ENCODE measurements at places on chromosomes 3 and 15.

DNA sequence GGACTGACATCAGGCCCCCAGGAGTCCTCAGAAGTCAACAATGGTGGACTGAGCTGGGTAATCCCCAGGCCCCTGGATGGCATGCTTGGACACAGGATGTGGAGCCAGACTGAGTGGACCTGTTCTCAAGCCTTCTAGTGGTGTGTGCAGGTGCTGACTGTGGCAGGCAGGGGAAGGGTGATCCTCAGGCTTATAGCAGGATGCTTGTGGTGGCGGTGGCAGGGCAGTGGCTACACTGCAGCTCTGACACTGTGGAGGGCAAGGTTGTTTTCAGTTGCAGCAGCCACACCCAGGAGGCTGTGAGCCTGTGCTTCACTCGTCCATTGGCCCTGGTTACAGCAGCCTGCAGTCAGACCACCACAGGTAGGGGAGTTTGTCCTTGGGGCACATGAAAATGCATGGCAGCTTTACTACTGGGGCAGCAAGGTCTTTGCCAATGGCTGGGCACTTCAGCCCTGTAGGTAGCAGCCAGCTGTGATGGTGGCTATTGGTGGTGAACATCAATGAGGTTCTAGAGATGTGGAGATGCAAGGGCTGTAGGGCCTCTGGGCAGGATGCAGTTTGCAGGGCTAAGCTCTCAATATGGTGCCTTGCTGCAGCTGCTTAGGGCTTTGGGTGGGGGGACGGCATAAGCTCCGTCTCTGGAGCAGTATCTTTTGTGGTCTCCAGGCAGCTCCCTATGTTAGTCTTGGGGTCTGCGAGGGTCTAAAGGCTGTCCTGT, 17.5 kb upstream of the MYO5A start:
- no peak for DNase-seq

GRCh38 chr15:70507772-70508371, 255.5 kb downstream of the UACA start:
- DNase-seq: no peak

GRCh38 chr3:169969174-169970095, 2.8 kb downstream of the SEC62 start:
- DNase-seq: no peak

GRCh38 chr3:17577796-17578520, 164.5 kb downstream of the TBC1D5 start:
- DNase-seq: no peak

- no peak for DNase-seq
Measured at GRCh38 chr15:91216000-91216399, 115.9 kb downstream of the SV2B start.

DNA sequence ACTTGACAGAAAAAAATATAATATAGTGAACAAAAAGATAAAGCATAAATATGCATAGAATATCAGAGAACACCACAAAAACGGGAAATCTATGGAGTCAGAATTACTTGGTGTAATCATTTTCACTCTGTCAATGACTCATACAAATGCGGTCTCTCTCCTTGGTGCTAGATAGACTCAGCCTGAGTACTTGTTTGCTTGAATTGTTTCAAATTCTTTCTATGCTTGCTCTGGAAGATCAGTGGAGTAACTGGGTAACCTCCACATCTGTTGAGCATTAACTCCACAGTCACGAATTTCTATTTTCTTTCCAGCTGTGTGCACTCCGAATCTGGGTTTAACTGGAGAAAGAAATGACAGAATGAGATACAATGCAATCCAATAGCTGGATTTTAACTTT, 760.4 kb downstream of the ZPLD1 start:
- DNase-seq: no peak

DNA sequence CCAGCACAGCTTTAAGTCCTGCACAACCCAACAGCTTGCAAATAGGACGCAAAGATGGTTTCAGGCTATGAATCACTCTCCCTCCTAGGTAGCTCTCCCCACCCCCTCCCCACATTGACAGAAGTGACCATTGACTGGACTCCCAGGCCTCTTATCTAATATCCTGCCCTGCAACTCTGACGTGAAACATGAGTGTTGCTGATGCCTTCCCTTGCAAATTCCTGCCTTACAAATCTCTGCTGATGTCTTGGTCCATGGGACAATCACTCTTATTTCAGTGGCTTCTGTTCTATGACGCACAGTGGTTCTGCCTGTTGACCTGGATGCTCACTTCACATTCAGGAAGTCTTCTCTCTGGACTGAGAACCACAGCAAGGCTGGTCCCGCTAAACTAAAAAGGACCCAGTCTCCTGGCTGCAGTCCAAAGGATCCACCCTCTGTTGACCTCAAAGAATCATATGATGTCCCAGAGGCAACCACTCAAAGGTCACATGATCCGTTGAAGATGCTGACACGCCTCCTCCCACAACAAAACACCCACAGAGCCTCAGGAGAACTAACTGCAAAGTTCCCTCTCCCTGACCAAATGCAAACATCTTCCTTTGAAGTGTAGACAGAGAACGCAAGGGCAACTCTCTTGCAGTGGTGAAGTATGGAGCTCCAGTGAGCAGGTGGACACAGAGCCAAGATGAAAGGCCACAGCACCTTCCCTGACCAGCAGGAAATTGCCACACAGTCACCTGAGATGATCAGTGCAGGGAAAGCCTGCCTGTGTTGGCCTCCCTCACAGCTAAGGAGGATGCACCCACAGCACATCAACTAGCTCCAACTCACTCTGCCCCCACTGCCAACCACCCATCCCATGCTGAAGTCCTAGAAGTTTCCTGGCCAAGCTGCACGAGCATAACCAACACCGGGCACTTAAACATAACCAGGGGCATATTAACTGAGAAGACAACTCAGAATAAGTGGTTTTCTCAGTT, 112.3 kb downstream of the ADAMTS17 start:
- no peak for DNase-seq

DNA sequence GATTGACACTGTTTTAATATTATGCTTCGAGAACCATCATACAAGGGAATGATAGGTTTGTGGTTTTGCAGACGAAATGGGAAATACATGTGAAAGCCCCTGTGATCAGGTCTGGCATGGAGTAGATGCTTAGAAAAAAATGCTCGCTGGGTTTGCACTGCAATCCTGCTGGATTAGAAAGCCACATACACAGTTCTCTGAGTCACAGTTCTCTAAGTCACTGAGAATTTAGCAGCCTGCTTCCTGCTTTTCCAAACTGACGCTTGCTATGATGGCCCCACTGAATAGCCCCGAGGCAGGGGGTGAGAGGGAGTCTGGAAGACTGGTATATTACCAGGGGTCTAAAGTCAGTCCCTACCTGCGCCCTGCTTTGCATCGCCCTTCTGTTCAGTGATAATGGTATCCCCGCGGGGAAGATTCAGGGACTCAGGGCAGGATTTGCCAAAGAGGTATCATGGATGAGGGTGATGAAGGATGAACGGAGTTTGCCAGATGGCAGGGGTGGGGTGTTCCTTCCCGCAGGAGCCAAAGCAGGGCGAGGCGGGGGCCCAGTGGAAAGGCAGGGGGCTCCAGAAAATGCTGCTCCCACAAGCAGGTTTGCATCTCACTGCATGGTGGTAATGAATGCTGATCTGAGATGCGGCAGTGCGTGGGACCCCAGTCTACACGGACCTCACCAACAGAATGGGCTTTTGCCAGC, 82.3 kb downstream of the IQSEC1 start:
- DNase-seq: no peak

GRCh38 chr15:97929456-97930229, 30.9 kb upstream of the ARRDC4 start:
- DNase-seq: no peak

GRCh38 chr15:92502930-92503857, 109.5 kb downstream of the ST8SIA2 start:
- DNase-seq: no peak

DNA sequence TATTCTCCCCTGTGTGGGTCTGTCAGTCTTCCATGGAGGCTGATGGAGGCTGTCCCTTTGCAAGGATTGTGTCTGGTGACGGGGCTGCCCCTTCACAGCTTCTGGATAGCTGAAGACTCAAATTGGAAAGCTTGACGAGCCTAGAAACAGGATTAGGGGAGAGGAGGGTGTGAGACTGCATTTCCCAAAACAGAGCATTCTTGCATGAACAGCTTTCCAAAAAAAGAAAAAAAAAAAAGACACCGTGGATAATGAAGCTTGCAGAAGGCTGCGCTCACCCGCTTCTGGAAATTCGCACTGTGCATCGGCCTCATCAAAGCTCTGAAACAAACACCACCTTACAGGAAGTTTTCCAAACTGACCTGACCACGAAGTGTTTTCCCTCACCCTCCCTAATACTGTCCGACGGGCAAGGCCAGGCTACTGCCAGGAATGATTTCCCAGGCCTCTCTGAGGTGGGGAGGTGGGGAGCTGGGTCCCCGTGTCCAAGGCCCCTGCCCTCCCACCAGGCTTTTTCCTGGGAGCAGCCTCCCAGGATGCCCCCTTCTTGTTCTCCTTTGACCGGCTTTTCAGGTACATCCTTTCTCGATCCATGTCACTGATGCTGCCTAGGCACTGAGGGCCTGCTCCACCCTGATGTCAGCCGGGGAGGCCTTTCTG, 24.9 kb upstream of the MUC4 start:
- no peak for DNase-seq

GRCh38 chr3:167198949-167199600, 181.0 kb downstream of the ZBBX start:
- DNase-seq: no peak

Measured in stimulated activated CD8-positive, alpha-beta memory T cell treated with anti-CD3 and anti-CD28 coated beads, Interleukin-4, amount 100 ng/mL, for 1 hour (primary cell).